ENCODE measurements at places on chromosomes 6 and 20.

GRCh38 chr20:40104959-40105358 lies 584.1 kb downstream of the MAFB start:
- no peak for DNase-seq

DNA sequence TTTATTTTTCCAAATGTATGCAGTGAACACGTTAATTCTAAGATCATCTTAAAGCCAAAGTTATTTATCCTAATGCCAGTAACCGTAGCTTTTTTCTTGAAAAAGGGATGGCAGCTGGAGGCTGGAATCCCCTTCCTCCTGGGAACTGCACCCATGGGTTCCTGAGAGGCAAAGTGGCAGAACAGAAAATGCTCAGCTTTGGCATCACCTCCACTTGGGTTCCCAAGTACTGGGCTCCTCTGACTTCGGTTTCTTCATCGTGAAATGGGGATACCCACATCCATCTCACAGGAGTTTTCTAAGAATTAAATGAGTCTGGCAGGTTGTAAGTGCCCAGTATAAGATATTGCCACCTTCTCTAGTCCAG lies 6.2 kb upstream of the DDX43 start:
- DNase-seq = no peak

GRCh38 chr20:18754030-18754652 lies 59.4 kb upstream of the SCP2D1 start:
- no peak for DNase-seq

DNA sequence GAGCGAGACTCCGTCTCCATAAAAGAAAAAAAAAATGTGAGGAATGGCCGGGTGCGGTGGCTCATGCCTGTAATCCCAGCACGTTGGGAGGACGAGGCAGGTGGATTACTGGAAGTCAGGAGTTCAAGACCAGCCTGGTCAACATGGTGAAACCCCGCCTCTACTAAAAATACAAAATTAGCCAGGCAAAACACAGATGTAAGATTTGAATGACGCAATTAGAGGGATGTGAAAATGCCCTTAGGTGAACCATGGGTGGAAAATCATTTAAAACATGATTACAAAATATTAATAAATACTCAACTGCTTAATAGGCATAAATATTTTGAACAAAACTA lies 20.9 kb downstream of the COL9A3 start:
- DNase-seq = no peak

DNA sequence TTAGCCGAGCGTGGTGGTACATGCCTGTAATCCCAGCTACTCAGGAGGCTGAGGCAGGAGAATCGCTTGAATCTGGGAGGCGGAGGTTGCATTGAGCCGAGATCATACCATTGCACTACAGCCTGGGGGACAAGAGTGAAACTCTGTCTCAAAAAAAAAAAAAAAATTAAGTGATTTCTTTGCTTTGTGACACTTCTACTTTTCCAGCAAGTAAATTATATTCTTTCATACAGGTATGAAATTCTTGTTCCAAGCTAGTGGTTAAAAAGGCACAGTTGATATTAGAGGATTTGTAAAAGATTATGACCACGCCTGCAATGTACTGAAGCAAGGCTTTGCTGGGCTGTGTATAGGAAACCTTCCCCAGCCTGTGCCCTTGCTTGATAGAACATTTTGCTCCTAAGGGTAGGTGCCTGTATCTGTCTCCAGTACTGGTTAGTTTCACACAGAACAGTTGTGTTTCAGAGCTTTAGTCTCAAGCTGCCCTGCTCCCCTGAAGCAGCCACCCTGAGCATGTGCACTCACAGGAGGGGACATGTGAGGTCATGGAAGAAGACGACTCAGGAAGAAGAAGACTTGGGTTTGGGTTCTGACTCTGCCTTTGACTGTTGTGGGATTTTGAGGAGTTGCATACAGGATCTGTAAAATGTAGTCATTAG lies 10.2 kb downstream of the PTPN1 start:
- peak; percentile 73 for DNase-seq

DNA sequence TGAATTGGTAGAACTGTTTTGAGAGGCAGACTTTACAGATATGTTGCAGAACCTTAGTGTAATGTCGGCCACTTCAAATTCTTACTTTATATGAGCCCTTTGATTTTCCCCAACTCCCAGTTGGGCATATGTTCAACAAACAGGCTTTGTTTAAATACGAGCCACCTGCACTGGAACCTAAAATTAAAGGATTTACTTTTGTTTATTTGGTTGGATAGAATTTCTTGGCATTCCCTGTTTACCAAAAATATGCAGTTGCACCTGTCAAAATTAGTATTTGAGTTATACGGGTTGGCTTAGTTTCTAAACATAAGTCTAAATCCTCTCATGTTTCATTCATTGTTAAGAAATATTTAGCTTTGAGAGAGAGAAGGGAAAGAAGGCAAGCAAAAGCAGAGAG lies 2.4 kb upstream of the GLYATL3 start:
- DNase-seq = no peak

DNA sequence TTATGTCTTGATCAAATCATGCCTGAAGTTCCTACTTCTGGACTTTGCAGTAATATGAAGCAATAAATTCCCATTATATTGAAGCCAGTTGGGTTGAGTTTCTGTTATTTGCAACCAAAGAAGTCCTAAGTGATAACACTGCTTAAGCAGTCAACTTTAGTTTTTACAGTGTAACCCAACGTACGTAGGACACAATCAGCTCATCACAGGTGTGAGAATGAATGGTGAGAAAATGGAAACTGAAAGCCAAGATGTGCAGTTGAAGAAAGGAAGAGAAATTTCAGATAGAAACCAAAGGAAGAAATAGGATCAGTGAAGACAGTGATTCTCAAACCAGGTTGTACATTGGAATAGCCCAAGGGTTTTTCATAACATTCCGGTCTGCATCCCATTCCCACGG lies 211.4 kb upstream of the ZFP64 start:
- peak; percentile 21 for DNase-seq

Data from activated CD4-positive, alpha-beta T cell treated with anti-CD3 and anti-CD28 coated beads, Interleukin-10, Interleukin-2, amounts not matched to agents 100 ng/mL and 50 ng/mL, durations not matched to agents 16 hours and 8 hours (primary cell).